ENCODE measurements at places on chromosomes 5 and 9.

- peak; percentile 28 for DNase-seq
These were observed 45.0 kb downstream of the DOCK8 start for GRCh38 chr9:259405-260404.

DNA sequence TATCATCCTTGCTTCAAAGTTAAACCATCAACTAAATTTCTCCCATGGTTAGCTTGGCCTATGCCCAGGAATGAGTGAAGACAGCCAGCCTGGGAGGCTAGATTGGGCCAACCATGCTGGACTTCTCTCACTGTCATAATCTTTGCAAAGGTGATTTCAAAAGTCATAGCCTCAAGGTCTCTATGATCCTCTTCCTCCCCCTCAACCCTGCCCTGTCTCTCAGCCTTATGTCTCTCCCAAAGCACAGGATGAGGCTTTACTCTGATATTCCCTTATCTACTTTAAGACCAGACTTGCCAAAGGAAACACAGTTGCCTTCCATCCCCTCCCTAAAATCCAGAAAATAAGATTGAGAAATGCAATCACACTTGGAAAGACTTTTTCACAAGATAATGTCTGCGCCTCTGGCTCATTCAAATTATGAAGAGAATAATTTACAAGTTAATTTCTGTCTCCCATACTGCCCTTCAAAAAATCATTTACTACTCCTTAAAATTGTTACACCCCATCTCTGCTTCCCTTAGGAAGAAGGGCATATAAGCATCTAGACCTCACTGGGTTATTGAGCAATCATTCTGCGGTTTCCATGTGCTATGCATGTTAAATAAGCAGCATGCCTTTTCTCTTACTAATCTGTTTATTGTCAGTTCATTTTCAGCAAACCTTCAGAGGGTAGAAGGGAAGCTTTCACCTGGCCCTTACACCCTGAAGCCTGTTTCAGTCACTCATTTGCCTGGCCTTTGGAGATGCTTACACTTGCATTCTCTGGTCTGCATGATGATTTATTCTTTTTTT is 113.8 kb upstream of the ANKRD55 start:
- peak; percentile 84 for DNase-seq

GRCh38 chr5:181215997-181216989 is 6.8 kb upstream of the TRIM41 start:
- DNase-seq = no peak

DNA sequence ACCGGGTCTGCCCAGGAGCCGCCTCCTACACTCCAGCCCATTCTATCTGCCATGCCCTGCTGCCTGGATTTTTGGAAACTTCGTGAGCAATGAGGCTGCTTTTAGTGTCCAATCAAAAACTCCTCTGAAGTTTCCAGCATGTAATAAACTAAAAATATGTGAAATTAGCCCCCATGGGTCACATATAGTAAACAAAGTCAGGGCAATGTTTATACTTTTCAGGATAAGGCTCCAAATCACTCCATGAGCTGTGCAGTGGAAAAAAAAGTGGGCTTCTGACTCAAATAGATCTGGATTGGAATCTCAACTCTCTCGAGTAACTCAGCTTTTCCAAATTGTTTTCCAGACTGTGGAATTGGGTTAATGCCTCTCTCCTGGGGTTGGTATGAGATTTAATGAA is 68.2 kb downstream of the PIK3R1 start:
- no peak for DNase-seq

- DNase-seq = no peak
These were observed 1088.6 kb downstream of the MAT2B start for GRCh38 chr5:164593982-164594381.

- peak; percentile 73 for DNase-seq
These were observed 30.8 kb downstream of the CD180 start for GRCh38 chr5:67165526-67166459.

GRCh38 chr5:140338908-140339307 is 7.5 kb downstream of the HBEGF start:
- no peak for DNase-seq

DNA sequence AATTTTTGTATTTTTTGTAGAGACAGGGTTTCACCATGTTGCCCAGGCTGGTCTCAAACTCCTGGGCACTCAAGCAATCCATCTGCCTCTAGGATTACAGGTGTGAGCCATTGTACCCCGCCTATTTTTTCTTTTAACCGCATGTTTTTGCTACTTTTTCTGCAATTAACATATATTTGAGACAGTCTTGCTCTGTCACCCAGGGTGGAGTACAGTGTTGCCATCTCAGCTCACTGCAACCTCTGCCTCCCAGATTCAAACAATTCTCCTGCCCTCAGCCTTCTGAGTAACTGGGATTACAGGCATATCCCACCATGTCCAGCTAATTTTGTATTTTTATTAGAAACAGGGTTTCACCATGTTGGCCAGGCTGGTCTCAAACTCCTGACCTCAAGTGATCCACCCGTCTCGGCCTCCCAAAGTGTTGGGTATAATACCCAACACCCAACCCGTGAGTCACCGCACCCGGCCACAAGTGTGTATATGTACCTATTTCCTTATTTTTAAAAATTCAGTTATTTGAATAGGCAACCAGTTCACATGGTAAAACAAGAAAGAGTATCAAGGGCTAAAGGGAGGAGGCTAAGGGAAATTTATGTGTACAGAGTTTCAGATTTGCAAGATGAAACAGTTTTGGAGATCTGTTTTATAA is 13.3 kb downstream of the PHAX start:
- DNase-seq = peak; percentile 69

DNA sequence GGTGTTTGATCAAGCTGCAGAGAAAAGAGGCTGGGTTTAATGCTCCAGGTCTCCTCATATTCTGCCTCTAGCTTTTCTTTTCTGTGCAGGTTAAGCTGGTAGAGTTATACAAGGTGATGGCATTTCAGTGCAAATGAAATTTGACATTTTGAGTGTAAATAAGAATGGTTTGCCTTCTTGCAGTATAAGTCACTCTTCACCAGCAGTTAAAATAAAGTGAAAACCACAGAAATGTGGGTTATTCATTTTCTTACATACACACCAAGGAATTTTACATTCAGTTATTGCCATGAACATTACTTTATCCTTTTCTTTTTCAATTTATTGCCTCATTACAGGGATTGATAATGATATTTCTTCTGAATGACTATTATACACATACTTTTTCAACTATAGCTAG is 337.5 kb upstream of the PCSK5 start:
- no peak for DNase-seq

GRCh38 chr5:5139336-5139776 is 774 bp upstream of the ADAMTS16 start:
- no peak for DNase-seq

GRCh38 chr9:137797206-137798120 is 80.1 kb upstream of the CACNA1B start:
- no peak for DNase-seq

DNA sequence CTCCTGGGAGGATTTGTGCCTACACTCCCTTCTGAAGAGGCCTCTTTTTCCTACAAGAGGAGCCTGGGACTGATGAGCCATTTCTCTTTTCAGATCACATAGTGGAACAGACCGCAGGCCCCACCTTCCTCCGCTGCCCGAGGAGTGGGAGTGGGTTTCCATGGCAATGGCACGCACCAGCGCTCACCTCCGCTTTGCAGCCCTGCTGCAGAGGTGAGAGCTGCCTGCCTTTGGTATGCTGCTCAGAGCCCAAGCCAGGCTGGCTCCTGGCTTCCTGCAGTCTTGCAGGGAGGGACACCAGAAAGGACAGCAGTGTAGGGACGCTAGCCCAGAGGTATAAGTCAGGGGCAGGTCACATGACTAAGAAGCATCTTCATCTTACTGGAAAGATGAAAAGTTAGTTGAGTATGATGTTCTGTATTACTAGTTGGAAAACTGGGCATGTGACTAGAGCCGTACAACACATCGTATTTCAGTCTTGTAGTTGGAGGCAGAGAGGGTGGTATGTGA is 12.4 kb downstream of the PTTG1 start:
- DNase-seq = no peak

GRCh38 chr5:2685651-2686272 is 65.7 kb downstream of the IRX2 start:
- DNase-seq = no peak

GRCh38 chr9:137372693-137373610 is 50.0 kb downstream of the EXD3 start:
- no peak for DNase-seq

DNA sequence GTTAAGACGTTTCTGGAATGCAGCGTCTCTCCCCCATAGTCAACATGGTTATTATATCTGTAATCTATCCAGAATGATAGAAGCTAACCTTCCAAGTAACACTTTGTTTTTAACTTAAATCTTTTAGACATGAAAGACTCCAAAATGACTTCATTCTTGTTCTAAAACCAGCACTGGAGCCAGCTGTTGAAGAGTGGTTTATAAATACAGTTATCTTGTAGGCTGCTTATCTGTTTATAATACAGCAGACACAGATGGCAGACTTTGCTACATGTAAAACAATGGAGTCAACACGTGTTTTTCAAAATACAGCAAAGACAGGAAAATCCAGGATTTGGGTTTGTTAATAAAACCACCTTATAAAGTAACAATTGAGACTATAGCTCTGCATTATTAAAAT is 48.8 kb upstream of the RETREG1 start:
- DNase-seq = no peak

GRCh38 chr5:101942321-101942882 is 353.7 kb downstream of the SLCO4C1 start:
- DNase-seq = peak; percentile 36

GRCh38 chr5:135350536-135350935 is 48.5 kb downstream of the MACROH2A1 start:
- no peak for DNase-seq

GRCh38 chr9:16335788-16336580 is 534.5 kb downstream of the BNC2 start:
- DNase-seq = peak; percentile 73

- peak; percentile 57 for DNase-seq
These were observed 10.5 kb upstream of the IRF1 start for GRCh38 chr5:132500931-132501628.

DNA sequence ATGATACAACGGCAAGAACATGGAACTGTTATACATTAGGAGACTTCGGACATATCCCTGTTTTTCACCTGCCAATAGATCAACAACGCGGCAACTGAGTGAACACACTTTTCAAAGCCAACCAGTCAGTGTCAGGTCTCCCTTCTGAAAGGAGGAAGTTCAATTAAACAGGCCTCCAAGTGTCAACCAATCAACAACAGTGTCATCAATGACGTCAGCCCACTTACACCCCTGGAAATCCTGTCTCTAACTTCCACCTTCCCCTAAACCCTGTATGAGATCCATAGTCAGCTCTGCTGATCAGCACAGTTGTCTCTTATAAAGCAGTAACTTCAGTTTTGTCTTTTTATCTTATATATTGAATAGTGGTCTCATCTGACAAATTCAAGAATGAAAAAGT is 36.6 kb downstream of the DMRT3 start:
- DNase-seq = peak; percentile 44

GRCh38 chr9:33106827-33107621 is 30.6 kb upstream of the SMU1 start:
- no peak for DNase-seq

DNA sequence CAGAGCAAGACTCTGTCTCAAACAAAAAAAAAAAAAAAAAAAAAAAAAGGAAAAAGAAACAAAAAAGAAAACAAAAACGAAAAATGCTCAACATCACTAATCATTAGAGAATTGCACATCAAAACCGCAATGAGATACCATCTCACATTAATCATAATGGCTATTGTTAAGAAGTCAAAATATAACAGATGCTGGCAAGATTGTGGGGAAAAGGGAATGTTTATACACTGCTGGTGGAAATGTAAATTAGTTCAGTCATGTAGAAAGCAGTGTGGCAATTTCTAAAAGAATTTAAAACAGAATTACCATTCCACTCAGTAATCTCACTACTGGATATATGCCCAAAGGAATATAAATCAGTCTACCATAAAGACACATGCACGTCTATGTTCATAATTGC is 50.4 kb upstream of the PRR16 start:
- no peak for DNase-seq

DNA sequence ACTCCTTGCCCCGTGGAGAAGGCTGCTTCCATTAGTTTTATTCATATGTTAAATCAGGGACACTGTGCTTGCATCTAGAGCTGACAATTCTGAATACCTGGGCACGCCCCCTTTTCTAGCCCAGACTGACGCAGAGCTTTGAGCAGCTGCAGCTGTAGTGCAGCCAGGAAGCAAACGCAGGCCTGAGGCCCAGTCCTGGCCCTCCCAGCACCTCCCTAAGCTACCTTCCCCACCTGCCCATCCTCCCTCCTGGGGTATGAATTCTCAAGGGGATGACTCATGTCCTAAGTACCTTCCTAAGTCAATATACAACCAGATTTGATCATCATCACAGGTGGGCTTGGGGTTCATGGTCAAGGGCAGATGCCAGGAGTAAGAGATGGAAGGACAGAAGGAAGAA is 3.5 kb downstream of the PHF19 start:
- no peak for DNase-seq

Measured in MV-4-11 (cell line).